ENCODE measurements at places on chromosomes 1 and 21. TPM values are rescaled to one million over a fixed set of nuclear protein-coding genes. Genes with fewer than 3 reads are reported as not detected.

DNA sequence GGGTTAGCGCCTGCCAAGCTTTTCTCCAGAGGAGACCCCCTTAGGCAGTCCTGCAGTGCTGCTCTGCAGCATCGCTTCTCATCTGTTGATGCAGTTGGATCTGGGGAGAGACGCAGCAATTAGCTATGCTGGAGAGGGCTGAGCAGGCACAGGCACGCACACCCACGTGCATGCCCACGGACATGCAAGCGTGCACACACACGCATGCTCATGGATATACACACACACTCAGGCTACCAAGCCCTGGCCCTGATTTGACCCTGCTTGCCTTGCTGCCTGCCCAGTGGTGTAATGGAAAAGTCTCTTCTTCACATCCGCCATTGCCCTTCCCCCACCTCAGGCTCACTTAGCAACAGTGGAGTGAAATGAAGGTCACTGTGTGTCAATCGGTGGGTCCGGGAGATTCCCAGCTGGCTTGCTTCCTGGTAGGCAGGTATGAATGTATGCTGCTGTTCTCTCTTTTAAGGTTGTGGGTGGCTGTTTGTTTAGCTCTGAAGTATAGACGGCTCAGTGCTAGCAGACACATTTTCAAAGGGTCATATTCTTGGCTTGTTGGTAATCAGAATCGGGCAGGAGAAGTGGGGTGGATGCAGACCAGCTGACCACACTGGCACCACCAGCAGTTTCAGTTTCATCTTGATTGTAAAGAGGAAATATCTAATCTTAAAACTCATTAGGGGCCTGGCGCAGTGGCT, 9.5 kb downstream of the ATP1B1 start:
- DNase-seq, result no peak

DNA sequence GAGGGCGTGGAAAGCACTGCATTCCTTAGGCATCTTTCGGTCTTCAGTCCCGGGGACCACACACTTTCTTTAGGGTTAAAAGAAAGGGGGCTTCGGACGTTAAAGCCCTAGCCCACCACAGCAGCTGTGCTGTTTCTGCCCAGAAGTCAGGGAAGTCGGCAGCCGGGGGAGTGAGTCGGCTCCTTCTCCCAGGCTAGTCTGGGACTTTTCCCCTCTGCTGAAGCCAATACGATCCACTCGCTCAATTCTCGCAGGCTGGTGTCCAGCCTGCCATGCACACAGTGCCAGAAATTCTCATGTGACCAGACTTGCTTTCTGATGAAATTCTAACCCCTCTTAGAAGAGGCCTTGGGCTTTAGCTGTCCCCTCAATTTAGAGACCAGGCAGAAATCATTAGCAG, 67.7 kb downstream of the BCAR3 start:
- no peak for DNase-seq

GRCh38 chr1:36990928-36991327, 43.4 kb downstream of the GRIK3 start:
- no peak for DNase-seq

DNA sequence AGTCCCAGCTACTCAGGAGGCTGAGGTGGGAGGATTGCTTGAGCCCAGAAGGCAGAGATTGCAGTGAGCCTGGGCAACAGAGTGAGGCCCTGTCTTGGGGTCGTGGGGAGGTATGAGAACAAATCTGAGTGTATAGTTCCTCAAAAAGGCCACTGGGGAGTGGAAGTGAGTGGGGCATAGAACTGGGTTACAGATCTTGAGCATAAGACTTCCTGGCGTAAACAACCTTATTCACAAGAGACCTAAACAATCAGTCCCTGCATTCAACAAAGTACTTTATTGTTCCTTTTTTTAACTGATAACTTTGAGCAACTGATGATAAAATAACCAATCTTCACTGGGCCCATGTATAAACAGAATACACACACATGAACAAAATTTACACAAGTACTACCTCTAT, 72.7 kb upstream of the MUTYH start:
- no peak for DNase-seq

DNA sequence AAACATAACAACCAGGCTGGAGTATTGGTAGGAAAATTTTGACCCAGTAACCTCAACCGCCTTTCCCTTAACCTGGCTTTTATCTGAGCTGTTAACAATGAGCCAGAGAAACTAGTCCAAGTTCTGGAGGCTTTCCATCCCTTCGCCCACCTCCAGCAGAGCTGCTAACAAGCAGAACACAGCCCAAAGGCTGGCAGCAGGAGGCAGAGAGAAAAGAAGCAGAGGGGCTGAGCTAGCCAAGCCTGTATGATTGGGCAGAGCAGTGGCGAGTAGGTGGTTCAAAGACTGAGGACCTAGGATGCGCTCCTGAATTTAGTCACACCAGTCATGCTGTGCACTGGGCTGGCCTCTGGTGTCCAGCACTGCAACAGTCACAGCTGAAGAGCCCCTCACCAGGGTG, 123.0 kb downstream of the TNR start:
- no peak for DNase-seq

DNA sequence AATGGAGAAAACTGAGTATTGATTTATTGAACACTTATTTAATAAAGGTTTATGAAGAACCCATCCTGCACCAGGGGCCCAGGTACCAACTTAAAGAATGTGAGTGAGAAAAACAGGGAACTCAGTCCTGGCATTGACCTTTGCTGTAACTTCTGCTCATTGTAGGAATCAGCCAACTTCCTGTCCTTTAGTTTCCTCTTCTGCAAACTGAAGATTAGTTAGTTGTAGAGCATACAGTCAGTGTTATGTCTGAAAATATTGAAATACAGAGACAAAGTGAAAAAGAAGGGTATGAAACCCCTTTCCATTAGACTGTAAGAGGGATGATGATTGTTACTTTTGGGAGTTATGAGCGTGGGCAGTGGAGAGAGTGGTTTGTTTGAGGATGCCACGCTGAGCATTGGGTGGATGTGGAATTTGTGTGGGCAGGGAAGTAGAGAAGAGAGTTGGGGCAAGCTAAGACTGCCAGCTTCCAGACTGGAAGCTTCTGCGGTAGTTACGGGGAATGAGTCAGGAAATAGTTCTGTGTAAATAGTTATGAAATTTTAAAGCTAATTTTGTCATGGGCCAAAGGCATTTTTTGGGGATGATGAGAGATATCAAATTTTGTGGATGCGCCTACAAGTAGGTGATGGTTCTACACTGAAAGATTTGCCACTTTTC, 89.2 kb downstream of the GPR88 start:
- no peak for DNase-seq

DNA sequence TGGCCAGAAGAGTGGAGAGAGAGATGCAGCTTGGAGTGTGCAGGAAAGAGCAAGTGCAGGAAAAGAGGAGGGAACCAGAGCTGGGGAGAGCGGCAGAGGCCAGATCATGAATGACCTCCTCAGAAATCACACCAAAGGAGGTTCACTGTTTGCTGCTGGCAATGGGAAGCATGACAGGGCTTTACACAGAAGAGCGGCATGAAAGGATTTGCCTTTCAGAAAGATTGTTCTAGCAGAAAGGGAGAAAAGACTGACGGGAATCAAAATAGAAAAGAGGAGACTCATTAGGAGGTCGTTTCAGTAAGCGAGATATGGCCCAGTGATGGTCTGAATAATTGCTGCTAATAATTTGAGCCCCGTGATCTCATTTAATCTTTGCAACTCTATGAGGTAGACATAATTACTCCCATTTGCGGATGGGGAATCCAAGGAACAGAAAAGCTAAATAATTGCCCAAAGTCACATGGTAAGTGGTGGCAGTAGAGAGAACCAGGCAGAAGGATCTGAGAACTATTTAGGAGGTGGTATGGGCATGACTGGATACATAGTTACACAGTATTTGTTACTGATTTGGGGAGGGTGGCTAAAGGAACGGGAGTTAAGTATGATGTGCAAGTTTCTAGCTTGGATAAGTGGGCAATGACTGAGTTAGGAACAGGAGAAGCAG, 12.5 kb upstream of the HNRNPR start:
- no peak for DNase-seq

DNA sequence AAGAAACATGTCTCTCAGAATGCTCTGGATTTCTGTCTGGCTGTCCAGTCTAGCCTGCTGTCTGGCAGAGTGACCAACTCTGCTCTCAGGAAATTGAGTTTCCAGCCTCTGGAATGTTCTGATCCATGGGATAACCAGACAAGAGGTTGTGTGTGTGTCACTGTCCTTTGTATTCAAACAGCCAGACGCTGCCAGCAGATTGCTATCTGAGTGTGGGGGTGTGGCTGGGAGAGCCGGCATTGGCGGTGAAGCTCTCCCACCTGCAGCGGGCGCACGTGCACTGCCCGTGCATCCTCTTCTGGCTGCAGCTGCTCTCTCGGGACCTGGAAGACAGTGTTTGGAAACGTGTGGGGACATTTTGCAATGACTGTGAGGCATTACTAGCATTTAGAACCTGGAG, 26.1 kb downstream of the PKP1 start:
- DNase-seq, result peak; percentile 53

DNA sequence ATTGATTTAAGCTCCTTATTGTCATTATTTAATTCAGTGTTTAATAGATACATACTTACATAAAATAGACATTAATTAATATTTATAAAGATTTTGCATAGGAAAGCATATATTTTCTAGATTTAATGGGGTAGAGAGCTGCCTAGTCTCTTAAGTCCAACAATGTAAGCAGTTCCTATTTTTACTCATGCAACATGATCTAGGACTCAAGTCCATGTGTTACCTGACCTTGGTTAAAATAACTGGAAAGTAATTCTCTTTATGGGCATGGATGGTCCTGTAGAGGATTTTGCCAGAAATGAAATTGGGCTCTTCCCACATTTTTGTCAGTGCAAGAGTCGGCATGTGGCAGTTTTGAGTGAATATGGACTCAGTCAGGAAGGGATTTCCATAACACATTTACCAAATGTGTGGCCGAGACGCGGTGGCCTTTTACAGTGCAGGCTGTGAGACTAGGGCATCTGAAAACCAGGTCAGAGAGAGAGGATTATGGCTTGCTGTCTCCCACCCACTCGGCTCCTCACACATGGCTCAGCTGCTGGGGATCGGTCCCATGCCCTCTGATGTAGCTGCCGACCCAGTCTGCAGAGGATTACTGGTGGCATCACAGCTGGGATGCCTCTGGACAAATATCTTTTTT, 6.2 kb upstream of the KIF1B start:
- DNase-seq, result no peak

- DNase-seq, result no peak
Measured at GRCh38 chr1:101215363-101216011, 21.3 kb upstream of the S1PR1 start.

- DNase-seq, result no peak
Measured at GRCh38 chr1:191536791-191537429, 621.4 kb upstream of the RGS18 start.

DNA sequence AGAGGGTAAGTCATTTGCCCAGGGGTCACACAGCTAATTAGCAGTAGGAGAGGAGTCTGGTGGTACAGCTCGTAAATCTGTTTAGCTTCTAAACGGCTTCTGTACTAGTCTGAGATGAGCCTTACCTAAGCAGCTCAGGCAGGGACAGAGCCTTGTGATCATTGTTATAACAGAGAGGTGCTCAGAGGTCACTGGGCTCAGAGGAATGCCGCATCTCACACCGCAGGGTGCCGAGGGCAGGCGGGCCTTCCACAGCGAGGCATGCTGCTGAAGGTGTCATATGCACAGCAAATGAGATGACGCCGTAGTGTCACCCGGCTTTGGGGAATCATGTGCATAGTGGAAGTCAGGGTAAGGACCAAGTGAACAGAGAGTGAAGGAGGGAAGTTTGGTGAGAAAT, 305.2 kb upstream of the FMN2 start:
- no peak for DNase-seq

- DNase-seq, result no peak
Measured at GRCh38 chr1:203444171-203444576, 31.4 kb upstream of the PRELP start.

GRCh38 chr1:2526824-2527555, 594 bp upstream of the PANK4 start:
- no peak for DNase-seq

ANKRD45 gene
- polyA plus RNA-seq, result 7.6 TPM

S100A1 gene
- 21.8 TPM for polyA plus RNA-seq

KIF26B gene
- polyA plus RNA-seq, result 29.8 TPM

WLS gene
- polyA plus RNA-seq, result 163 TPM

GPR25 gene
- not detected for polyA plus RNA-seq

SLC25A33 gene
- 4.5 TPM for polyA plus RNA-seq

TEX35 gene
- not detected for polyA plus RNA-seq

Measured in right renal cortex interstitium (tissue), 3 donors.